ENCODE measurements at places on chromosomes 12 and 14. TPM values are rescaled to one million over a fixed set of nuclear protein-coding genes. Genes with fewer than 3 reads are reported as not detected.

DNA sequence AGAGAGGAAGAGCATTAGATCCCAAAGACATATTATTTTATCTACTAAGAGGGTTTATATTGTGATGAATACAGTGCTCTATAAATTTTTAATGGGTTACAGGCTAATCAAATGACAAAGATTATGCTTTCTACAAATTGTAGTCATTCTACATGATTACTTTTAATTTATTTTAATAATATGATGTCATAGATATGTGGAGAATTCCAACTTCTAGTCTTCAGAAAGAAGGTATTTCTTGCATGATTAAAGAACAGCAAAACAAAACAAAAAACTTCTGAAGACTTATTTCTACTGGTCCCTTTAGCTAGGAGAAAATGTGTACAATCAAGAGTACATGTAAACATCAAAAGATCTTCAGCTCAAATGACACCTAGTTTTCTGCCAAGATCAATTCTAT lies 71.5 kb upstream of the FOXG1 start:
- no peak for DNase-seq
- no peak overlapping the region for H3K27ac ChIP-seq
- no peaks in the 10 kb centered on the region for H3K36me3 ChIP-seq
- H3K27me3 ChIP-seq = no peaks in the 10 kb centered on the region

- no peaks in the 10 kb centered on the region for H3K36me3 ChIP-seq
- no peak overlapping the region for H3K27ac ChIP-seq
- no peaks in the 10 kb centered on the region for H3K27me3 ChIP-seq
- H3K4me3 ChIP-seq = no peak overlapping the region
- no peak for DNase-seq
Observed at GRCh38 chr12:101110866-101111265, 99.2 kb downstream of the SLC5A8 start.

DNA sequence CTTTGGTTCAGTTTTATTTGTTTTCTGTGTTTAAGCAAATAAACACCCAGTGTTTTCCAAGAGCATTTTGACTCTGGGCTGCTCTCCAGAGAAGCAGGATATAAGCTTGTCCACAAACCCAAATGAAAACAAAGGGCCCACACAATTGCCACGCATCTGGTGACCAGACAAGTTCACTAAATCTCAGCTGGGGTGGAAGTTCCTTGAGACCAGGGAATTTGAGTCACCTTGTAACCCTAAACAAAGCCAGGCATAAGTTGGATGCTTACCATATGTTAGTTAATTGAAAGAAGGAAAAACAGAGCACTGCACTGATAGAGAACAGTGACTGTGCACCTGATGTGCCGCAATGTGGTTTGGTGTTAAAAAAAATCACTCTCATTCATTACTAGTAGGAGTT lies 1.6 kb upstream of the TXNRD1 start:
- H3K4me3 ChIP-seq = no peak overlapping the region
- H3K36me3 ChIP-seq = no peaks in the 10 kb centered on the region
- H3K27me3 ChIP-seq = no peaks in the 10 kb centered on the region
- no peaks in the 10 kb centered on the region for H3K4me1 ChIP-seq
- H3K27ac ChIP-seq = no peak overlapping the region

- no peak for DNase-seq
- H3K27me3 ChIP-seq = no peaks in the 10 kb centered on the region
- H3K4me3 ChIP-seq = no peak overlapping the region
- no peaks in the 10 kb centered on the region for H3K4me1 ChIP-seq
- no peak overlapping the region for H3K27ac ChIP-seq
Observed at GRCh38 chr12:52558781-52559445, 6.0 kb upstream of the KRT71 start.

DNA sequence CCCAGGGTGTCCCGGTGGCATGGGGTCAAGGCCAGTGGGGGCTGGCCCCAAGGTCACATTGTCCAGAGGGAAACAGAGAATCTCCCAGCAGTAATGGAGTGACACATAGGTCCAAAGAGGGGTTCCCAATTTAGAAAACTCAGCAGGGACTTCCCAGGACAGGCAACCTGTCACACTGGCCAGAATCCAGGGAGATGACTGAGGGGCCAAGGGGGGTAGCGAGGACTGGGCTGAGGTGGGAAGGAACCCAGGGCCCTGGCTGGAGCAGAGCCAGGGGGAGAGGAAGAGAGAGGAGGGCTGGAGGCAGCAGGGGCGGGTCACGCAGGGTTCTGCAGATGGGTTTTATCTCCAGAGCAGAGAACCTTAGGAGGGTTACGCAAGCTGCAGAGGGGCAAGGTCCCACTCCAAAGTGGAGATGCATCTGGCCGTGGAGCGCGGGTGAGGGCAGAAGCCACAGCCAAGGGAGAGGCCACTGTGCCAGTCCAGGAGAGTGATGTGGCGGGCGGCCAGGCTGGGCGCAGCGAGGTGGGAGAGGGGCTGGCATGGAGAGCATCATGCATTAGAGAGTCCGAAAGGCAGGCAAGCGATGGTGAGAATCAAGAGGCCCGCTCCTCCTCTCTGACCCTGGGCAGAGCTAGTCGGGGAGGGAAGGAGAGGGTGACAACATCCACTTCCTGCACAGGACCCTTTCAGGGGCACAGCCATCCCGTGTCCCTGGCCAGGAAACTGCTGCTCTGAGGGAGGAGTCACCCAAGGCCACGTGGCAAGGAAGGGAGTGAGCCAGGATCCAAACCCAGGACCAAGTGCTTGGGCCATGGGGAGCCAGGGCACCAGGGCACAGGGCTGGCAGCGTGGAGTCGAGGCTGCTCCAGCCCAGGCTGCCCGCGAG lies 29.0 kb downstream of the NCOR2 start:
- H3K4me1 ChIP-seq = peaks cover 9% of the 10 kb centered on the region
- H3K27ac ChIP-seq = no peak overlapping the region
- no peak for DNase-seq
- H3K36me3 ChIP-seq = no peaks in the 10 kb centered on the region
- no peak overlapping the region for H3K4me3 ChIP-seq

DNA sequence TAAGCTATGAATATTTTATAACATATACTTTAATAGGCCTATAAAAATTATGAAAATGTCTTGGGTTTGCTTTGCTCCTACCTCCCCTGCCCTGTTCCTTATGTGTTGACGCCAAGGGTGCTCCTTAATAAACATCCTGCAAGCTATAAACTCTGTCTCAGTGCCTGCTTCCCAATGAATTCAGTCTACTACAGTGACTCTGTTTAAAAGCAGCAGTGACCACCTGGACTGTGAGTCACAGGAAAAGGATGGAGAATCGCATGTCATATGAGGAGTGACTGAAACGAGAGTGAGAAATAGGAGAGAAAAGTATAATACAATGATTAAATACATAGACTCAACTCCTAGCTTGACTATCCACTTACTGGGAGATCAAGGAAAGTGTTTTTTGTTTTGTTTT lies 41.1 kb upstream of the CFAP54 start:
- H3K4me1 ChIP-seq = no peaks in the 10 kb centered on the region
- H3K4me3 ChIP-seq = no peak overlapping the region
- no peaks in the 10 kb centered on the region for H3K36me3 ChIP-seq
- no peak for DNase-seq

- no peaks in the 10 kb centered on the region for H3K4me1 ChIP-seq
- no peak overlapping the region for H3K4me3 ChIP-seq
- no peaks in the 10 kb centered on the region for H3K36me3 ChIP-seq
Observed at GRCh38 chr14:63345826-63346225, 27.1 kb upstream of the GPHB5 start.

GRCh38 chr12:48812389-48812788 lies 5.9 kb upstream of the CACNB3 start:
- H3K4me1 ChIP-seq = peaks cover 5% of the 10 kb centered on the region
- H3K27ac ChIP-seq = no peak overlapping the region
- no peak overlapping the region for H3K4me3 ChIP-seq
- H3K36me3 ChIP-seq = no peaks in the 10 kb centered on the region
- peaks cover 27% of the 10 kb centered on the region for H3K27me3 ChIP-seq
- no peak for DNase-seq

GRCh38 chr14:52923902-52924575 lies 26.8 kb downstream of the FERMT2 start:
- peaks cover 2% of the 10 kb centered on the region for H3K4me1 ChIP-seq
- no peak overlapping the region for H3K4me3 ChIP-seq
- DNase-seq = no peak
- no peaks in the 10 kb centered on the region for H3K36me3 ChIP-seq
- H3K27ac ChIP-seq = no peak overlapping the region

DNA sequence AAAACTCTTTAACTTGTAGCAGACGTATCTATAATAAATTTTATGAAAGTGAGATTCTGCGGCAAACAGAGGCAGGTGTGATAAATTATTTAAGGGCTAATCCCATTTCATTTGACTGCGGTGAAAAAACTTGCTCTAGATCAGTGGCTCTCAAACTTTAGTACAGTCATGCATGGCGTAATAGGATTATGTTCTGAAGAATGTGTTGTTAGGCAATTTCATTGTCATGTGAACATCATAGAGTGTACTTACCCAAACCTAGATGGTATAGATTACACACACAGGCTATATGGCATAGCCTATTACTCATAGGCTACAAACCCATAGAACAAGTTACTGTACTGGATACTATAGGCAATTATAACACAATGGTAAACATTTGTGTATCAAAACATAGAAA lies 83.7 kb downstream of the HEATR5A start:
- no peaks in the 10 kb centered on the region for H3K27me3 ChIP-seq
- no peak for DNase-seq
- H3K27ac ChIP-seq = no peak overlapping the region
- no peaks in the 10 kb centered on the region for H3K4me1 ChIP-seq
- H3K4me3 ChIP-seq = no peak overlapping the region

DNA sequence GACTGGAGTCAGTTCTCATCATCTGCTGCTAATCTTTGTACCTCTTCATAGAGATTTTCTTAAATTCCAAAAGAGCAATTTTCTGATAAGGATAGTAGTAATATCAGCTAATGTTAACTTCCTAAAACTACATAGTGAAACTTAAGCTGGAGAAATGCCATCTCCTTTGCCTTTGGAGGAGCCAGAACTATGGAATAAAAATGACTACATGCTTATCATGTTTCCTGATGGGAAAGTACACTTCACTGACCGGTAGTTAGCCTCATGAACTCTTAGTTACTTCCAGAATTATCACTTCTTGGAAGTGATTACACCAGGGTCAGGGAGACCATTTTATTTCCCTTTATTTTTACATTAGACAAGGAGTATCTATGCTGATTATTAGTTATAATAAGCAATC lies 1222.1 kb upstream of the TMEM132C start:
- H3K27ac ChIP-seq = no peak overlapping the region
- no peak for DNase-seq
- no peaks in the 10 kb centered on the region for H3K4me1 ChIP-seq

DNA sequence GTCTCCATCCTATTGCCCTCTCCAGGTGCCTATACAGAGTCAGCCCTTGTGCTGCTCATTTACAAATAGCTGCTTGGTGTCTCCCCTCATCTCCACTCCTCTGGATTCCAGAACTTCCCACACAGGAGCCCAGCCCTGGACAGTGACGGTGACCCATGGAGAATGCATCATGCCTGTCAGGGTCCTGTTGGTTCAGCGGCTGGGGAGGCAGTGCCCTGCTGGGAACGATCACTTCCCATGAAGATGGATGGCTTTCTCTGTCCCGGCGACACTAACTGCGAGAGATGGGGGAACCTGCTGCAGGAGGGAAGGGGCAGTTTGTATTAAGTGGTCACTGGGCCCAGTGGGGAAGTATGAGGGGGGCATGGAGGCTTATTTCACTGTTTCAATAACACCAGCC lies 395.0 kb upstream of the TBX3 start:
- no peaks in the 10 kb centered on the region for H3K36me3 ChIP-seq
- no peaks in the 10 kb centered on the region for H3K27me3 ChIP-seq
- no peak for DNase-seq
- H3K27ac ChIP-seq = no peak overlapping the region

- H3K4me3 ChIP-seq = no peak overlapping the region
- H3K27ac ChIP-seq = no peak overlapping the region
- H3K4me1 ChIP-seq = peaks cover 2% of the 10 kb centered on the region
- H3K27me3 ChIP-seq = no peaks in the 10 kb centered on the region
- DNase-seq = no peak
Observed at GRCh38 chr12:116160231-116160630, 117.3 kb downstream of the MED13L start.

LGR5 gene
- total RNA-seq = 0.15 TPM

C1QL4 gene
- 0.28 TPM for total RNA-seq

SIX6 gene
- total RNA-seq = not detected

CELA1 gene
- not detected for total RNA-seq

GALNT16 gene
- total RNA-seq = 6.3 TPM
